ENCODE measurements at places on chromosomes 4 and X. TPM values are rescaled to one million over a fixed set of nuclear protein-coding genes. Genes with fewer than 3 reads are reported as not detected.

DNA sequence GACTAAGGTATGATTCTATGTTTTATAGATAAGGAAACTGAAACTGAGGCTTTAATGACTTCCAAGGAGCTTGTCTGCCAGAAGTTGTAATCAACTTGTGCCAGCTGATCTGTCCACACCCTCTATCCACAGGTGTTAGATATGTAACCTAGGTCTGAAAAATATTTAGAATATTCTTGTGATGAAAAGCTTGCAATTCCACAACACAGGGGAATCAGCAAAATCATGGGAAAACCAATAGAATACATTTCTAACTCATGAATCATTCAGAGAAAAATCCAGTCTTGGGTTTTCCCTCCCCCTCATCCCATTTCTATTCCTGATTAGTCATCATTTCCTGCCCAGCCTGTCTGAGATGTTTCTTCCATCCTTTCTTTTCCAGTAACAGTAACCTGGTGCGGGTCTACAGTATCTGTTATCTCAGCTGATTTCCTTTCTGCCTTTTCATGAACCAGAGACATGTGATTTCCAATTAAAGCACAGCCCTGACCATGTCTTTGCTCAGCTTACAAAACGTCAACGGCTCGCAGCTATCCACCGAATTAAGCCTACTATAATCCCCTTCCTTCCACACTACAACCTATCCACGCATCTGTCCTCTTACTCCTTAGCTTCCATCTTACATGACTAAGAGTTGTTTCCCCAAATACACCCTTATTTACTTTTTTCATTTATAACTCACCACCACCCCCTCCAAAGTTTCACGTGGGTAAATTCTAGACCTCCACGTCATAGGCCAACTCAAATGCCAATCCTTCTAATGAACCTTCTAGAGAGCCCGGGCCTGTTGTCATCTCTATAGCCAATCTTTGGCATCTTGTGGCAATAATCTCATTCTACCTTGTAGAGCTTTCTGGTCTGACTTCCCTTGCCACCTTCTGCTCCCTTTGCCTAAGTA lies 961 bp upstream of the NOCT start:
- peaks cover 43% of the 10 kb centered on the region for H3K4me1 ChIP-seq
- H3K27ac ChIP-seq, result peak overlapping the region; percentile 100
- no peaks in the 10 kb centered on the region for H3K36me3 ChIP-seq
- H3K4me3 ChIP-seq, result peak overlapping the region; percentile 95

- no peaks in the 10 kb centered on the region for H3K36me3 ChIP-seq
- DNase-seq, result no peak
- no peak overlapping the region for H3K4me3 ChIP-seq
- H3K27me3 ChIP-seq, result no peaks in the 10 kb centered on the region
Observed at GRCh38 chr4:138835832-138836533, 179.6 kb upstream of the NOCT start.

GRCh38 chr4:7393601-7394575 lies 40.8 kb downstream of the PSAPL1 start:
- peak overlapping the region; percentile 27 for H3K27ac ChIP-seq
- H3K36me3 ChIP-seq, result no peaks in the 10 kb centered on the region
- H3K4me1 ChIP-seq, result peaks cover 69% of the 10 kb centered on the region
- peaks cover 45% of the 10 kb centered on the region for H3K27me3 ChIP-seq

DNA sequence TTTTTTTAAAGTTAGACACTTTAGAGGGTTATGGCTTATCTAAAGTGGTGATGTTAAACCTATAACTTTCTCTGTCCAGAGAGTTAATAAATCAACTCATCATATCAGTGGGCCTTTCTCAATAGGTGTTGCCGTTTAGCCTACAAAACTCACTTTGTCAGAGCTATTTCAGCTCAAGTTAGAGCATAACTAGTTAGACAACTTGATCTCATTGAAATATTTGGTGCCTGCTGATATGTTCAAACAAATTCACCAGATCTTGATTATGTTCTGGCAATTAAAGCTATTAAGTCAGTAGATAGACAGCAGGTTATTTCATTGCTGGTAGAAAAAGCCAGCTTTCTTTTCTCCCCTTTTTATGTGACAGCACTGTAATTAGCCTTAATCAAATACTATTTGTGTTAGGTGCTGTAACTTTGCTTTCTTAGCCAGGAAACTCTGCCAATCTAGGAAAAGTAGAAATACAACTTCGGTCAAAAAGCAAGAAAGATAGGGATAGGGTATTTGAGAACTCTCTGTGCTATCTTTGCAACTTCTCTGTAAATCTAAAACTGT lies 191.8 kb downstream of the MAML3 start:
- H3K27me3 ChIP-seq, result no peaks in the 10 kb centered on the region
- no peaks in the 10 kb centered on the region for H3K36me3 ChIP-seq
- no peak for DNase-seq

Gene N4BP2
- 24.7 TPM for total RNA-seq
